ENCODE measurements at places on chromosomes 7 and 10. TPM values are rescaled to one million over a fixed set of nuclear protein-coding genes. Genes with fewer than 3 reads are reported as not detected.

DNA sequence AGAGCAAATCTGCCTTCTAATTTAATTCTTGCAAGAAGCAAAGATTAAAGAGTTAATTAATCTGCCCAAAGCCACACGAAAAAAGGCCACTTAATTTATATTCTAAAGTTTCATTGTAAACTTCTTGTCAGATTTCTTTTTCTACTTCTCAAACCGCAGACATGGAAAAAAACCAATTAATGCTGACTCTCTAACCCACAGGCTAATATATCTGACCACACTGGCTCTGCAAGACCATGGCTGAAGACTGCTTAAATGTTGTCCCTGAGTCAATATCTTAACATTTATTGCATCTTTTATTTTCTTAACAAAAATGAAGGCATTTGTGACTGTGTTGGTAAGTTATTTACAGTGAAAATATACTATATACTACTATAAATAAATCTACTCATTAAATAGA lies 234.0 kb upstream of the SP8 start:
- no peaks in the 10 kb centered on the region for H3K36me3 ChIP-seq
- H3K4me1 ChIP-seq: no peaks in the 10 kb centered on the region
- peaks cover 12% of the 10 kb centered on the region for H3K27me3 ChIP-seq
- H3K4me3 ChIP-seq: no peak overlapping the region
- no peak for DNase-seq

DNA sequence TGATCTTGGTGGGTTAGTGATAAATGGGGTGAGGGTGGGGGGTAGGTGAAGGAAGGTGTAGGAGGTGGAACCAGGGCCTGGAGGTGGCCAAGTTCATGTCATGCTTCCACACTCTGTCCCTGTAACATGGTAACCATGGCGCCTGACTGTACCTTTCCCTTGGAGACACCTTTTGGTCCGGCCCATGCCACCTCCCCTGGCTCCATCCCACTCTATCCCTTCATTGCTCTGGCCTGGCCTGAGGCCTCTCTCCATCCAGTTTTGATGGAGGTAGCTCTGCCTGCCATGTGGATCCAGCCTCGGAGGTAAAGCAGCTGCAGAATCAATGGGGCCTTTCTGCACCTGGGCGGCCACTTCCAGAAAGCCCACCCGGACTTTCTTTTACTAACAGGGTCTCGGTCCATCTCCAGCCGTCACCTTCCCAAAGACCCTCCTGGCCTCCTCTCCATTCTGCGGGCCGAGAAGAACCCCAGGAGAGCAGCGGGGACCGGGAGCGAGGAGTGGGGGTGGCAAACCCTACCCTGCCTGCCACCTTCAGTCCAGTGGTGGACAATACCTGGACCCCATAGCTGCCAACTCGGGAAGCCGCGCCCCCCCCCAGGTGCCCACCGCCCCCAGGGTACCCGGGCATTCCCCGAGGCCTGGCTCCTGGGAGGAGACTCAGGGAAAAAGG lies 504 bp upstream of the TRRAP start:
- peaks cover 11% of the 10 kb centered on the region for H3K4me1 ChIP-seq
- H3K27me3 ChIP-seq: no peaks in the 10 kb centered on the region
- peak overlapping the region; percentile 92 for H3K4me3 ChIP-seq
- H3K36me3 ChIP-seq: peaks cover 23% of the 10 kb centered on the region
- no peak for DNase-seq

DNA sequence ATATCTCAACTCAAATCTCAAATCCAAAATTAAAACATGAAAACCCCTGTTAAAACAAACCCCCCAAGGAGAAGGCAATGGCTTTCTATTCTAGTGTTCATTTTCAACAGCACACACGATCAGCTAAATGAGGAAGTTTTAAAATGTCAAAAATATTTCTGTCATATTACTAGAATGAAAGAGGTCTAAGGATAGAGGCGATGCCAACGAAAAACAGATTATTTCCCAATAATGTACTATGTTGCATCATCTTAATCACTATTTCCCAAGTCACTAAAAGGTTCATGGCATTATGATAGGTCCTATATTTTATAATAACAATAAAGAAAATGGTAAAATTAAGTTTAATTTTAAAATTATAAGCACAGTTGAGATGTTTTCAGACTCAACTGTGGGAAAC lies 10.1 kb downstream of the CNOT4 start:
- H3K4me1 ChIP-seq: peaks cover 23% of the 10 kb centered on the region
- no peak for DNase-seq
- H3K27me3 ChIP-seq: no peaks in the 10 kb centered on the region
- H3K36me3 ChIP-seq: no peaks in the 10 kb centered on the region
- peak overlapping the region; percentile 14 for H3K27ac ChIP-seq

DNA sequence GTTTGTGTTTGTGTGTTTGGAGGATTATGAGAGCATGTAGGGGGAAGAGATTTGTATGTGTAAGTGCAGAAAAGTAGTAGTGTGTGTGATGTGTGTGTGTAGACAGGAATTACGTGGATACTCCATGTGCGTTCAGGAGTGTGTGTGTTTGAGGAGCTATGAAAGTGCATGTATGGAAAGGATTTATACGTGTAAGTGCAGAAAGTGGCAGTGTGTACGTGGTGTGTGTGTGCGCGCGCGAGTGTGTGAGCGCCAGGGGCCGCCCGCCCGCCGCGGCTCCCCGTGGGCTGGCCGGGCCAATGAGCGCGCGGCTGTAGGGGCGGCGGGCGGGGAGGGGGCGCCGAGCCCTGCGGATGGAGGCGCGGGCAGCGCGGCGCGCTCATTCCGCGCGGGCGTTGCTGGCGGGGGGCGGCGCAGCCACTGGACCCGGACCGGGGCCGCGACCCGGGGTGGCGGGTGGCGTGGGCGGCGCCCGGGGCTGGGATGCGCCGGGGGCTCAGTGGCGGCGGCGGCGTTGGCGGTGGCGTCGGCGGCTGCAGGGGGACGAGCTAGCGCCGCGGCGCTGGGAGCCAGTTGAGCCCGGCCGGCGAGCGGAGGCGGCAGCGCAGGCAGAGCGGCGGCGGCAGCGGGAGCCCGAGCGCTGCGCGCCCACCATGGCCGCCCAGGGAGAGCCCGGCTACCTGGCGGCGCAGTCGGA lies at the start of gene BICC1:
BICC1 (plus strand) TSS at position 382 of the 697 bp plus-strand sequence; CDS start at position 654, 272 bp downstream.
- H3K27me3 ChIP-seq: peaks cover 68% of the 10 kb centered on the region
- peak; percentile 40 for DNase-seq
- H3K4me3 ChIP-seq: peak within 1 kb of the TSS; percentile 53

The CHRM2 gene
- 4.6 TPM for total RNA-seq

Data from A673 (cell line).